ENCODE measurements at places on chromosomes 12 and 14.
A peak's percentile ranks its signal among the peaks of the same experiment; 100 is the strongest.

GRCh38 chr12:67426067-67426466, 156.9 kb downstream of the CAND1 start:
- peak; percentile 85 for DNase-seq

DNA sequence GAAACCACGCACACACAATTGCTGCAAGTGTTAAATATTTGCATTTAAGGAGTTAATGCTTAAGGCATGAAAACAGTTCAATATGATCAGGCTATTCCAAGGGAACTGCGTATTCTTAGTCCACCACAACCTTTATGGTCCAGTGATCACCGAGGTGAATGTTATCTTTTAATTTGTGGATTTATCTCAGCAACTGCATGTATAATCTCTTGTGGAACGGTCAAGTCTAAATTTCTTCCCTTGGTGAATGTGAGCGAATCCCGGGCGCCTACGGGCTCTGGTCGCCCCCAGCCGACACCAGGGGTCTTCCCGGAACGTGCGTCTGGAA, 999 bp upstream of the AK7 start:
- no peak for DNase-seq

DNA sequence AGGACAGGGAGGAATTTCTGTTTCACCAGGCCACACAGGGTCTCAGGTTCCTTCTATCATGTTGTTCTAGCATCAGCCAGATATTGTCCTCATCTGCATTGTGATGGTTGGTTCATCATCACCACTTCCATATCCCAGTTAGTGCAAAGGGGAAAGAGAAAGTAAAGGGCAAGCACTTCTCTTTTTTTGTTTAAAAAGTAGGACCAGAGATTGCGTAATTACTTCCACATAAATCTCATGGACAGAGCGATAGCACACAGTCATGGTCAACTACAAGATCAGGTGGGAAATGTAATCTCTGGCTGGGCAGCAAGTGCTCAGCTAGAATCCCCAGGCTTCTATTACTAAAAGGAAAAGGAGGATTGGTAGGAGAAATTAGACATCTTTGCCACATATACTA, 155.1 kb downstream of the KIF21A start:
- no peak for DNase-seq

DNA sequence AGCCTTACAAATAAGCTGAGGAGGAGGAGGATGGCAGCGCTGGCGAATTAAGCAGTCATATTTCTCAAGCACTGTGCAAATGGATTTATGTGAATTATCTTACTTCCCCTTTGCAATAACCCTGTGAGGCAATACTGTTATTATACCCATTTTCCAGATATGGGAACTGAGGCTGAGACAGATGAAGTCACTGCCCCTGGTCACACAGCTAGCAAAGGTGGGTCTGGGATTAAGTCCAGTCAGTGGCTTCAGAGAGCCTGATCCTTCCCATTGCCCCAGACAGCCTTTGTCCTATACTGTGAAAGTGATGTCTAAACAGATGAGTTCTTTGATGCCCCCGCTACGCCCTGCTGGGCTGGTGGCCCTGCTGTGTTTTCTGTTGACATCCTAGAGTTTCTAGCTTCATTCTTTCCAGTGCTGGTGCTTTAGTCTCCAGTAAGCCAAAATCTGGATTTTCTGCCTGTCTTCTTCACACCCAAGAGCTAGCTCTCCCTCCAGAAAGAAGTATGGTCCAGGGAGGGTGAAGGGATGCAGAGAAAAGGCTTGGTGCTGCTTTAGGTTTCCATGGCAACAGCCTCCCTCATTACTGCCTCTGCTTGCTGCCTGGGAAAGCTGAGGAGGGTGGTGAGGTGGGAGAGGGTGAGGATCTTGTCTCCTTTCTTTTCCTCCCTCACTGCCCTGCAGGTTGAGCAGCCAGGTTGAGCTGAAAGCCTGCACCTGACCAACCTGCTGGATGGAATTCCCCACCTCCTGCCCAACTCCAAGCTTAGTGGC, 30.7 kb downstream of the TMEM63C start:
- peak; percentile 16 for DNase-seq

DNA sequence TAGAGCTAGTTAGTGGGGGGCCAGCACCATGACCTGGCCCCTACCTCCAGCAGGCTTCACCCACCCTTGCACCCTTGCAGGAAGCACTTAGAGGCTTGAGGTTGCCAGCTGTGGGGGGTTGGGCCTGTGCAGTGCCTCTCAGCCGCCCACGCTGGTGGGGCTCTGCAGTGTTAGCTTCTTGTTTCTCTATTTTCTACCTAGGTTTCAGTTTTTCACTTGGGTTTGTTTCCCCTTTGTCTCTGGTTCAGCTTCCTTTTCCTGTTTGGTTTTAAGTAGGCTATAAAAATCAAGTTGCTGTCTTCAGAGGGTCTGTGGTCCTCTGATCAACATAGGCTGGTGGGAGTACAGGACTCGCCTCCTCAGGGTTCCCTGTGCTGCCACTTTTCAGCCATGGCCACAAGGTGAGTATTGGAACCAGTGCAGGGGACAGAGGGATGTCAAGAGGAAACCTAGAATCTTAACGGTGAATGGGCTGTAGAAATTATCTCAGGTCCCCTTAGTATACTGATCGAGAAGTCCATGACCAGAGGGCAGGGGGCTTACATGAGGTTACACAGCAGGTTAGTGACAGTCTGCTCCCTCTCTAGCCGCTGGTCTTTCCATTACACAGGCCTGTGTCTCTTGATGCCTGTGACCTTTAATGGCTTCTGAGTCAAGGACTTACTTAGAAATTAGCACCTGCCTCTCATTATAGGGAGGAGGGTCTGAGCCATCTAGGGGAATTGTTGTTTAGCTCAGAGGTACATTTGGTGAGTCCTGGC, at the start of gene EVL:
Gene EVL (plus strand): TSS at position 312 of the 761 bp plus-strand sequence. CDS start 79 bp downstream, at position 391.
- DNase-seq: no peak

GRCh38 chr14:50829489-50830043, 1.4 kb downstream of the NIN start:
- no peak for DNase-seq

DNA sequence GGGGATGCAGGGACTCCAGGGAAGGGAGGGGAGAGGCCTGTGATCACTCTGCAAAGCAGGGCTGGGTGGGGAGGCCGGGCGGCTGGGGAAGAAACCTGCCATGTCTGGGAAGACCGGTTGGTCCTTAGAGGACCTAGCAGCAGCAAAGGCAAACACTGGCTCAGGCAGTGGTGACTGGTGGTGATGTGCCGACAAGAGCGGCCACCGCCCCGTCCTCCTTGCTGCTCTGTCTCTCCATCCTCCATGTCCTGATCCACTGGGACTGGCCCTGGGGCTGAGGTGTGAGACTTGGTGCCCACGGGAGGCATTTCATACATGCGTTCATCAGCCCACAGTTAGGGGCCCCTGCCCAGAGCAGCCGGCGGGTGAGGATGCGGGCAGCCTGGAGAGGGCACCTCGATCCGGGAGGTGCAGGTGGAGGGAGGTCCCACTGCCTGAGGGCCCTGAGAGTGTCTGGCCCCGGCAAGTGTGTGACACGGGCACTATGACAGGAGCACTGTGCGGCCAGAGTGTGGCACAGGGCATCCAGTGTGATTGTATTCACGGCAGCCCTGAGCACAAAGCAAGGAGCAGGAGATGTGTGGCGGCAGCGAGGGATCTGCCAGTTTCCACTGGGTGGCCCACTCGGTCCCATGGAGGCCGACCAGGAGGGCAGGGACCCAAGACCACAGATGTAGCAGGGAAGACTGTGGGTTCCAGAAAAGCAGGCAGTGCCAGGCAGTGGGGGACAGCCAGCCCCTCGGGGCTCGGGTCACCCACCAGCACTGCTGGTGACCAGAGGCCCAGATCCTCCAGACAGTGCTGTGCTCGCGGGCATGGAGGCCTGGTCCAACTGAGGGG, 13.9 kb downstream of the ANKRD9 start:
- DNase-seq: no peak

- no peak for DNase-seq
Measured at GRCh38 chr12:71727958-71728357, 26.7 kb upstream of the RAB21 start.

- DNase-seq: no peak
Measured at GRCh38 chr12:128727999-128728398, 95.8 kb downstream of the SLC15A4 start.

DNA sequence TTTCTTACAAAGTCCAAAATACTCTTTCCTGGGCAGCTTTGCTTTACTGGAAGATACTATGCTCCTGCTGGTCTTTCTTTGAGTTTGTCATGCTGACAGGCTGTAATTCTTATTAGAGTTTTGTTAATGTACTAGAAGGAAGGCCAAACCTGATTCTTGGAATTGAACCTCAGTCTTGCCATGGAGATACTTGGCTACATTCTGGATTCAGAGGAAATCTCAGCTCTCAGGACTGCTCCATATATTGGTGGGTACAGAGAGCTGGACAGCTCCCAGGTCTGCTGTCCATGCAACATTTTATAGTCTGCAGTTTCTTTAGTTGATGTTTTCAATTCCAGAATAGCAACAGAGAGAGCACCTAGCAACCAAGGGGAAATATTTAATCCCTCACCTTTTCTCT, 363.1 kb upstream of the STXBP6 start:
- DNase-seq: no peak

- DNase-seq: no peak
Measured at GRCh38 chr14:43949400-43949799, 557.7 kb downstream of the FSCB start.

Data from DMS53 (cell line).